Pulmonary artery endothelial cell (primary cell): ENCODE measurements at places on chromosomes 3 and 15.
A peak's percentile ranks its signal among the peaks of the same experiment; 100 is the strongest.

DNA sequence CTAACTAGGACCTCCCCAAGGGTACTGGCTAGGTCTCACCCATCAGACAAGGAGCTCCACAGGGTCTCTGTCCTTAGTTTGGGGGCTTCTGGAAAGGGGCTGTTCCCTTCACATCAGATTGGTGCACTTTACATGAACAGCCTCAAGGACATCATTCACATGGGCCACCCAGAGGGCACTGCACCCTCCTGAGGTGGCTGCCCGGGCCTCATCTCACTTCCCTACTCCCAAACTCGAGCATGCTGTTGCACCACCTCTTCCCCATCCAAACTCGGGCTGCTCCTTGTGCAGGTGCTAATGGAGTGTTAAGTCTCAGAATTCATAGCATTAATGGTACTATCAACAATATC, 48.1 kb downstream of the RAB11A start:
- DNase-seq: no peak

- DNase-seq: no peak
Observed at GRCh38 chr3:176632925-176633324, 564.4 kb downstream of the TBL1XR1 start.

DNA sequence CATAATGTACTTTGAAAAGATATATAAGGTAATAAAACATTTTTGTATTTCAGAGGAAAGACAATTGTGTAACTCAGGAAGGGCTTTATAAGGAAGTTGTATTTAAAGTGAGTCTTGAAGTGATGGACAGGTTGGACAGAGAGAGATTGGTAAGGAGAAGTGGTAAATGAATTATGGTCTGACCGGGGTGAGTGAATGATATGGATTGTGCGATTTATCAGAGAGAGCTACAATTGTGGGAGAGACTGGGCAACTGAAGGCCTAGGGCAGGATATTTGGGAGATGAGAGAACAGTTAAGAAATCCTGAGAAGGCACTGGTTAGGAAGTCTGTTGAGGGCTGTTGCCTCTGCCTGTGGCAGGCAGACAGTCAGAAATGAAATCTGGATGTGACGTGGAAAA, 14.8 kb downstream of the IL1RAP start:
- no peak for DNase-seq

- no peak for DNase-seq
Observed at GRCh38 chr15:43776101-43776717, 557 bp downstream of the ELL3 start.

DNA sequence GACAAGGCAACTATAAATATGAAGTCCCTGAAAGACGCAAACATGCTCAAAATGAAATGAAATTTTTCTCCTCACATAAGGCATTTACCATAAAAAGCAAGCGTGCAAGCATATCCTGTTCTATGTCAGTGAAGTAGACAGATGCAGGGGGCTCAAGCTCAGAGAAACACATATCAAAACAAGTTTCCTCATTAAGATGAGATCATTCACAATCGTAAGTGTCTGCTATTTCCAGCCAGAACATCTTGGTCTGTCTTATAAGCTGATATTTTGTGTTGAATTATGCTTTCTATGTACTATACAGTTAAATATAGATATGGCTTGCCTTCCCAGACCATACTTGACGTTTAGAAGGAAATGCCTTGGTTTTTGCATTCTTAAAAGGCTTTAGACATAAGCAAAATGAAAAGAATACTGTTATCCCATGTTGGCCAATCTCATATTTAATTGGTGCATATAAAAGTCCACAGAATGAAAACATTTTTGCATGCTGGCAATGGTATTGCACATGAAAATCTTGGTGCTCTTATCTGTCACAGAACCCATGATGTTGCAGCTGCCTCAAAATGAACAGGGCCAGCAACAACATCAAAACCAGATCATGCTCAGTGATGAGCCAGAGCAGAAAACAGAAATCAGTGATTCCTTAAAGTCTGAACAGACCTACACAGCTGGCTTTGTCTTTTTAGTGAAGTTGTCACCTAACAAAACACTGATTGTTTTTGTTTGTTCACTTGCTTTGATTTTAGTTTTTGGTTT, 65.4 kb downstream of the SIDT1 start:
- DNase-seq: no peak

- DNase-seq: no peak
Observed at GRCh38 chr3:15633159-15633558, 31.6 kb downstream of the BTD start.

DNA sequence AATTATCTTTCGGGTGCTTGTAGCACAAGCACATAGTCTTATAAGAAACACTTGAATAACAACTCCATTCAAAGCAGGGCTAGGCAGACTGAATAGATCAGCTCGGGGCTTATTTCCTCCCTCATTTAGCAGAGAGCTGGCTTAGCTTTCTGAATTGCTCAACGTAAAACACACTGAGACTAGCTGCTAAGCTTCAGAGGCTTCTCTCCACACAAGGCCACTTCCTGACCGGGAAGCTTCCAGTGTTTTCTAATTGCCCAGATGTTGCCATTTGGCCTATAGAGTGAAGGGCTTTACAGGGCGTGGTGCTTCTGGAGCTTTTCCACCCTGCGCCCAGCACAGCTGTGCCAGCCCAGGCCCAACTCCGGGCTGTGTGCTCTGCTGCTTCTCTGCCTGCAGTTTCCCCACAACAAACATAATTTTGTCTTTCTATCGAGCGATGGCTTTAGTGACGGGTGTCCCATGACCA, 16.6 kb downstream of the FAM240A start:
- DNase-seq: no peak

GRCh38 chr3:55802816-55803215, 315.7 kb upstream of the WNT5A start:
- DNase-seq: no peak

GRCh38 chr3:121592856-121593702, at the start of gene FBXO40:
Gene FBXO40, plus strand, starts transcription at chr3:121593379. Its CDS starts 27,197 bp downstream, at chr3:121620576.
- no peak for DNase-seq

DNA sequence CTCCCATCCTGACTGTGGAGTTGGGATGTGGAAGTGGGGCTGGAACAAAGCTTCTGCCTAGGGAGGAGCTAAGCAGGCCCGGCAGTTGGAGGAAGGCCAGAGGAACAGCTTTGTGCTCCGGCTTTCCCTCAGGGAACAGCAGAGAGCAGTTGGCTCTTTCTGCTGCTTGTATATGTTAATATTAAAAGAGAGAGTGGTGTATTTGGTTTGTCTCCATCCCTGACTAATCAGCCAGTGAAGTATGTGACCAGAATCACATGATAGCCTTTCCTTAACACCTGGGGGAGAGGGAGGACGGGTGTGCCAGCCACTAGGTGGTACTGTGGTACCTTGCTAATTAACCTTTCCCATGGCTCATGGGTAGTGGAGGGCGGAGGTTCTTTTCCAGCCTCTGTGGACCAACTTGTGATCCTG, 10.0 kb downstream of the EIF2B5 start:
- no peak for DNase-seq

DNA sequence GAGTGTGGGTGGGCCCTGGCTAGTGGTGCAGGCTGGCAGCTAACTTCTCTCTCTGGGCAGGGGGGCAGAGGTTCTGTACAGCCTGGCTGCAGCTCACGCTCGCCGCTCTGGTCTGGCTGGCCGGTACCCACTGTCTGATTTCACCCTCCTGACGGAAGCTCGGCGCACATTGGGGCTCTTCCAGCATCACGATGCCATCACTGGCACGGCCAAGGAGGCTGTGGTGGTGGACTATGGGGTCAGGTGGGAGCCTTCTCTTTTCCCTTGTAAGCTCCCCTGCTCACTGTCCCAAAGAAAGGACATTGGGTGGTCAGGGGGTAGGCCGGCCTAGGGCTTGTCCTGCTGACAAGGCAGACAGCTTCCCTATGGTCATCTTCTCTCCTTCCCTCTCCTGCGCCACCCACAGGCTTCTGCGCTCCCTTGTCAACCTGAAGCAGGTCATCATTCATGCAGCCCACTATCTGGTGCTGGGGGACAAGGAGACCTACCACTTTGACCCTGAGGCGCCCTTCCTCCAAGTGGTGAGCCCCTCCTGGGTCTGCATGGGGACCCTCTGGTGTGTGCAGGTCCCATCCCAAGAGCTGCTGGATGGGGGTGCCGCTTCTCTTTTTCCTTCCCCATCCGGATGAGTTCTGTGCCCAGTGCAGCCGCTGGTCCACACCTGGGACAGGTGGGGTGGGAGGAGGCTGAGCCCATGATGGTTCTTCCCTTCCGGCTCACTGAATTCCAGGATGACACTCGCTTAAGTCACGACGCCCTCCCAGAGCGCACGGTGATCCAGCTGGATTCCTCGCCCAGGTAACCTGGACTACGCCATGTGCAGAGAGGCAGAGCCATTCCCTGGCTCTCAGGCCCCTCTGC, 7.6 kb downstream of the MAN2A2 start:
- DNase-seq: no peak

- peak; percentile 24 for DNase-seq
Observed at GRCh38 chr3:28726840-28727239, 378.2 kb upstream of the AZI2 start.

- no peak for DNase-seq
Observed at GRCh38 chr3:195566797-195567196, 16.9 kb downstream of the APOD start.

- no peak for DNase-seq
Observed at GRCh38 chr15:64611085-64611725, 150.8 kb downstream of the ZNF609 start.

DNA sequence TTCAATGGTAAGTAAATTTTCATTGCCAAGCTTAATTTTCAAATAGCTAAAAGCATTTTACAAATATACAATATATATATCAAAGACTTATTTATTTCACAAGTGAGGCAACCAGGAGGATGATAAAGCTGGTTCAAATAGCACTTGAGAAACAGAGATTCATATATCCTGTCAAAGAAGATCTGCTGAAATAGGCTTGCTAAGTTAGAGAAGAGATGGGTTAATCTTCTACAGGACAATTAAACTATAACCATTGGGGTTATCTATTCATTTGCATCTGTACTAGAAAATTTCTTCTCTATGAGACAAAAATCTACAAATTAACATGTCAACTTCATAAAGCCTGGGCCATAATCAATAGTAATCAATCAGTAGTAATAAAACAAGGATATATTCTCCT, 637.7 kb upstream of the UBE2E2 start:
- DNase-seq: no peak
